Fibroblast of skin of back (primary cell): ENCODE measurements at places on chromosomes 11 and 22.
A peak's percentile ranks its signal among the peaks of the same experiment; 100 is the strongest.

DNA sequence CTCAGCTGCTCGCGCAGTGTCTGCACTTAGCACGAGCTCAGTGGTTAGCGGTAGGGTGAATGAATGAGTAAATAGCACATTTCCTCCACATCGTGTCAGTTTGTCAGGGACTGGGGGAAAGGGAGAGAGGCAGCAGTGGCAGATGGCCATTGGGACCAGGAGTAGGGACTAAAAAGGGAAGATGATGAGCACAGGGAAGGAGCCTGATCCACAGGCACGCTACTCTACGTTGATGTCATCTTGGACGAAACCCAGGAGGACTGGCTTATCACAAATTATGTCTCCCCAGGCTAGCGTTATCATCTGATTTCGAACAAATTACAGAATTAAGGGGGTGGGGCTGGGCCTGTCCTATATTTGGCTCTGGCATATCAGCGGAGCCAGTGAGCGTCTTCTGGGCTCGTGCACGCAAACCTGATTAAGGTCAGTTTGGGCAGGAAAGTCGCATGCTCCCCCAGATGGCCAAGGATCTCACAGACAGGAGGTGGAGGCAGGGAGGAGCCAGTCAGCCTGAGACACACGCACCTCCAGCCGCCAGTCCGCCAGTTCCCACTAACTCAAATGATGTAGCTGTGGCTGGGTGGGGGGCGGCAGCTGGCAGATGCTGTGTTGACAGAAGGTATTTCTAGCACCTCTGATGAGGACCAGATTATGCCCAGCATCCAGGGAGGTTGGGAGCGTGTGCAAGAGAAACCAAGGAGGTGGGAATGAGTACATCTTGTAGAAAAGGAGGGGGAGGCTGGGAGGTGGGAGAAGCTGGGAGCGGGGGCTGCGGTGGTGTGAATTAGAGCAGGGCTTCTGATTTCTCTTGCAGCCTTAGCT, 97.4 kb upstream of the PRDM11 start:
- peak; percentile 22 for DNase-seq

DNA sequence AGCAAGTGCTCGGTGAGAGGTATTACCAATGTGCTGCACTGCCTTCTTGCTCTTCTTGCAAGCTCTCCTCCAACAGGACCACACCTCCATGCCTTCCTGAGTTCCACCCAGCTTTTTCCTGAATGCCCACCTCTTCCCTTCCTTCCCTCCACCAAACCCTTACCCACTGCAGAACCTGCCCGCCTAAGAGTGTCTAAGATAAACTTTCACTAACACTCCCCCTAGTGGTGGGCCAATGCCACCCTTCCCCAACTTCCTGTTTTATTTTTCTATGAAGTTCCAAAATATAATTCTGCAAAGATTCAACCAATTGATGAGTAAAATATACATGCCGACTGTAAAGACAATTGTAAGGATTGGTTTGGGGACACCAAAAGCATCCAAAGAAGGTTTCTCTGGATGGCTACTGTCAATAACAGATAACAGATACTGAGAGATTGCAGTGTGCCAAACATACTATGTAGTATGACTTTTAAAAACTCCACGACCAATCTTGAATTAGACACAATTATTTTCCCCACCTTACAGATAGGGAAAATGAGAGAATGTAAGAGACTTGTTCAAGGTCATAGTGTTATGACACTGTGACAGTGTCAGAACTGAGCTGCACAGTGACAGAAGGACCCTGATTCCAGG, 38.6 kb upstream of the BMAL1 start:
- DNase-seq: peak; percentile 53

- DNase-seq: no peak
These were observed 22.1 kb downstream of the FLI1 start for GRCh38 chr11:128715691-128716561.

GRCh38 chr11:46376258-46377050, 5.0 kb upstream of the MDK start:
- DNase-seq: no peak

DNA sequence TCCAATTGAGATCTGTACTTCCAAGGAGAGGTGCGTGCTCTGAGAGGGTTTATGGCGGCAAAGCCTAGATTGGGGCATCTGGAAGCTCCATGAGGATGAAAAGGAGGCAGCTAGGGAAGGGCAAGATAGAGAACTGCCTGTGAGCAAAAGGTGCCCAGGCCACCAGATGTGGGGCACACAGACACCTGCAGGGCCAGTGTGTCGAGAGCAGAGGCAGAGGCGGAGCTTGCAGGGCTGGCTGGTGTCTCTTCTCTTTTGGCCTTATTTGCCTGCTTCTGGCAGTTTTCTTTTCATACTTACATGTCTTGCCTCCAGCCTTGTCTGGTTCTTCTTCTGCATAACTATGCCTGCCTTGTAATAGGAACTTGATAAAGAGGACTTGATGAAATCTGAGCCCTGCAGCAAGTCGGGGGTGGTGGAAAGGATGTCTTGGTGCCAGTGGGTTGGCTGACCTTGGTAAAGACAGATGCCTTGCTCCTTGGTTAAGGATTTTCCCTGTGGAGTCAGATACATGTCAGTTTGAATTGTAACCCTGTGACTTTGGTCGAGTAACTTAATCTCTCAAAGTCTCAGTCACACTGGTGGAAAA, 680.3 kb downstream of the NTM start:
- DNase-seq: no peak

- peak; percentile 82 for DNase-seq
These were observed 539.3 kb upstream of the B3GAT1 start for GRCh38 chr11:134951305-134951700.

DNA sequence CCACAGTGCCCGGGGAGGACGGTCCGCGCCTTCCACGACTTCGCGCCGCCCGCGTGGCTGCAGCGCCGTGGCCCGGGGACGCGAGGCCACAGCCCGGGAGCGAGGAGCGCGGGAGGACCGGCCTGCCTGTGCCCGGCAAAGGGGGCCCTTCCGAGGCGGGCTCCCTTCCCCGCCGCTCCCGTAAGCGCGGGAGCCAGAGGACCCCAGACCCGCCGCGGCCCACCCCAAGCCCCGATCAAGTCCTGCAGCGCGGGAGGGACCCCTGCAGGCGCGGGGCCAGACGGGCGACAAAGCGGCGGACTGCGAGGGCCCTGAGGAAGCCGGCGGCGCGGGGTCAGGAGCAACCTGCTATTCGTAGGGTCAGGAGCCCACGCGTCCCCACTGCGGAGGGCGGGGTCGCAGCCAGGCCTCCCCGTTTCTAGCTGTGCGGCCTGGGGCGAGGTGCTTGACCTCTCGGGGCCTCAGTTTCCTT, 110.3 kb downstream of the WNT7B start:
- DNase-seq: no peak
